ENCODE measurements at places on chromosomes 2 and 18.
A peak's percentile ranks its signal among the peaks of the same experiment; 100 is the strongest.

DNA sequence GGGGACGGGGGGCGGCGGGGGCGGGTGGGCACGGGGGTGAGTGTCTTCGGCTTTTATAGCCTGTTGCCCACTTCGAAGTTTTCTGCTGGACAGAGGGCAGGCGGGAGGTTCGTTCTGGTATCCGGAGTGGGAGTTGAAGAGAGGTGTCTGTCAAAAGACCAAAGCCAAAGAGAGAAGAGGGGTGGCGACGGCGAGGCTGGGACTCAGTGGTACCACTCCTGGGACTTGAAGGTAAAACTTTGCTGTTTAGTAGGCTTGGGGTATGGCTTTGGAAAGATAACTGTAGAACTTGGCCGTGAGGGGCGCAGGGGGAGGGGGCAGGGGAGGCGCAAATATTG lies 215.8 kb upstream of the DTNA start:
- DNase-seq: no peak

DNA sequence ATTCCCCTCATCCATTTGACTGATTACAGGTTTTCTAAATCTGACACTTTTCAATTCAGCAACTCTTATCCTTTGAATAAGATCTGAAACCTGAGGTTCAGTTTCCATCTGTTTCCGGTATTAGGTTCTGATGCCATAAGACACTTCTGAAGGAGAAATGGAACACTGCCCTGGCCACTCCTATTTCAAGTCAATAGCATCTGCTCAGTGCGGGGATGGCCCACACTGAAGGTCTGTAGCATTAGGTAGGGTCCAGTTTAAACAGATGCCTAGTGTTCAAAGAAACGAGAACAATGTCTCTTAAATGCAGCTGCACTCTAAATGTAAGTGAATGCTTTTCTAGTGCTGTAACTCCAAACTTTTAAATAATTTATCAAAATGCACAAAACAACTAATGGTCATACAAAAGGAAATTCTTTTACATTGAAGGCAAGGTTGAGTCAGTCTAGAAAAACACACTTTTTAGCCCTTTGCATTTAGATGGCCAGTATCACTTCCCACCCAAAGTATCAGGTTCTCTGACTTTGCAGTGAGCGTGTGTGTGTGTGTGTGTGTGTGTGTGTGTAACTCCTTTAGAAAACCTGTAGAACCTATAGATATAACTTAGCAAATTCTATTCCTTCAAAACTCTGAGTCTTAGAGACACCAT lies 78.2 kb downstream of the STK39 start:
- no peak for DNase-seq

- peak; percentile 25 for DNase-seq
These were observed 809 bp downstream of the DBI start for GRCh38 chr2:119367472-119368099.

DNA sequence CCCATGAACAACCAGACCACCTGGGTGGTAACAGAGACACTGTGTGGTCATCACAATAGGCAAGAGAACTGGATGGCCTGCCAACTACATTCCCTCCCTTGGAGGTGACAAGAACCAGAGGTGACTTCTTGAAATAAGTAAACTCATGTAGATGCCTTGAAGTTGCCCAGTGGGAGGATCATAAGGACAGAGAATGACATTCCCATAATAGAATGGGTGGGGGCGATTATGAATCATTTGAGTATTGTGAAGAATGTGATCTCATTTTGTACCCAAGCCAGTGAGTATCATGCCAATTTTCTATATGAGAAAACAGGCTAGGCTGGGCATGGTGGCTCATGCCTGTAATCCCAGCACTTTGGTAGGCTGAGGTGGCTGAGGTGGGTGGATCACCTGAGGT lies 211.4 kb upstream of the GYPC start:
- DNase-seq: no peak

DNA sequence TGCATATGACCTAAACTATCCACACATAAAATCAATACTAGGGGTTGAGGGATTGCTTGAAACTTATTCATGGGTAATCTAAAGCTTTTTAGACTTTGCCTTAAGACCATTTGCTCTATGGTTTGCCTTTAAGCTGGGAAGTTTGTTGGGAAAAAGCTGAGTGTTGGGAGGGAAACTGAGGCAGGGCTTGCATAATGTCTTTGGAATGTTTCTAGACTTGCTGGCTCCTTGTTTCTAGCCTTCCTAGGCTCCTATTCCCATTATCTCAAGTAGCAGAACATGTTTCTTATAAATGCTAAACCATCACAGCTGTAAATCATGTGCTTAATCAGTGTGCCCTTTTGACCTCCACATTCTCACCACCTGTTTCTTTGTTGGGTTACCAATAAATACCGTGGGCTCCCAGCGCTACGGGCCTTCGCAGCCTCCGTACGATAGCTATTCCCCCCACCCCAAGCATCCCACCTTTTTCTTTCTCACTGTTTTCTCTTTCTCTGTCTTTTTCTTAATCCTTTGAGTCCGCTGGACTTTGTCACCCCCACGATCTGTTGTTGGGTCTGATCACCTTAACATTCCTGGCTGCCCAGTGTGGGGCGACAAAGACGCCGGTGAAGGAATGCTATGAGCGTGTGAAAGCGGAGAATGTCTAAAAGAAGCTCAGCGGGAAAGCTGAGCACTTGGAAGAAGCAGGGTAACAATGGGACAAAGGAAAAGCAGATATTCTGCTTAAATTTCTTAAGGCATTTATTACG lies 49.4 kb upstream of the CWC22 start:
- DNase-seq: no peak

GRCh38 chr2:46545015-46545839 lies 65.9 kb downstream of the TMEM247 start:
- DNase-seq: no peak

DNA sequence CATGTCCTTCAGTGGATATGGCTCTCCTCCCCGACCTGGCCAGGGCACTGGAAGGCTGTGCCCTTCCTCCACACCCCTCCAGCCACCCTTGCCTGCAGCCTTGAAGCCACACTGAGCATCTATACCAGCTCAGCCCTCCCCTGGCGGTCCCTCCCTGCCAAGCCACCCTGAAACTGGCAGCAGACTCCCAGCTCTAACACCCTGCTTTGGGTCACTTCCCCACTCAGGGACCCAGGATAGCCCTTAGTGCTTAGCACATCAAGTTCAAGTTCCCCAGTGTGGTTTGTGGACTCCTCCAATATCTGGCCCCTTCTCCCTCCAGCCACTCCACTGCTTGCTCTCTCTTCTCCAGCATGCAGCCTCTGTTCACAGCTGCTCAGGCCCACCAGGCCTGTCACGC lies 89.4 kb downstream of the TNS1 start:
- DNase-seq: no peak

- no peak for DNase-seq
These were observed 736.2 kb upstream of the GCFC2 start for GRCh38 chr2:76446872-76447271.

DNA sequence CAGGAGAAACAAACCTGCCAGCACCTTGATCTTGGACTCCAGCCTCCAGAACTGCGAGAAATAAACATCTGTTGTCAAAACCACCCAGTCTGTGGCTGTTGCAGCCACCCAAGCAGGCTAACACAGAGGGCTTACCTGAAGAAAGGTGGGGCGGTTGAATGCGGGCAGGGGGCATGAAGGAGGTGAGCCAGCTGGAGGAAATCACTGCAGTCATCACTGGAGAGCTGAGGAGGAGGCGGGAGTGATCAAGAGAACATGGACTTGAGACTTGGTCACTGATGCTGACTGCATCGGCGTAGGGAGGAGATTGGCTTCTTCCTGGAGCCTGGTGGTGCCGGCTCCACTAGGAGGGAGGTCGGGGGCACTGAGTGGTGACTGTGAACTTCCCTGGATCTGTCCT lies 14.6 kb upstream of the ARMC9 start:
- DNase-seq: no peak

Data from activated T-helper 9 cell treated with anti-CD3 and anti-CD28 coated beads, Interleukin-2, amount 50 U/mL, for 16 hours (primary cell).